ENCODE measurements at places on chromosomes 7 and 10. TPM values are rescaled to one million over a fixed set of nuclear protein-coding genes. Genes with fewer than 3 reads are reported as not detected.

The ATOH7 gene
- 0.19 TPM for total RNA-seq

The SPDYE8 gene
- total RNA-seq: not detected

The GPR26 gene
- total RNA-seq: 0.09 TPM

The PTPRE gene
- 15.8 TPM for total RNA-seq

The SCD gene
- total RNA-seq: 428 TPM

The FAM25A gene
- total RNA-seq: not detected

The SLC39A12 gene
- not detected for total RNA-seq

The LIPN gene
- total RNA-seq: not detected

The NEUROD6 gene
- not detected for total RNA-seq

The DNAJB12 gene
- 24.8 TPM for total RNA-seq

The RAMP3 gene
- not detected for total RNA-seq

The RBM20 gene
- total RNA-seq: 1.5 TPM

The ALOX5 gene
- 1.8 TPM for total RNA-seq

The LIPJ gene
- not detected for total RNA-seq

The FXYD4 gene
- total RNA-seq: not detected

The DEPP1 gene
- total RNA-seq: 8.0 TPM

- DNase-seq: no peak
Observed at GRCh38 chr7:137684776-137685175, 162.0 kb downstream of the DGKI start.

DNA sequence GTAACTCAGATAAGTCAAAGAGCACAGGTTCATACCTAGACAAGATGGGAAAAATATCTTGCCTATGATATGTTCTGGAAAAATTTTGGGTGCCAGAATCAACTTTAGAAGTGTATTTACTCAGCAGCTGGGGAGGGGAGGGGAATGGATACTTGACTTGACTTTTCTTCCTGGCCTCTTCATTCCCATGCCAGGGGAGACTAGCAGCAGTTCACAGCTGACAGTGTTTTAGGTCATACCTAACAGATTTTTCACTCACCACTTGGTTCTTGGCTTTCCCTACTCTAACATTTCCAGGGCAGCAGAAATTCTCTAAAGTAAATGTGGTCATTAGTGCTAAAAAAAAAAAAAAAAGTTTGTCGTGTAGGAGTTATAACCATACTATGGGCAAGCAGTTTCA is 46.3 kb downstream of the TAS2R16 start:
- DNase-seq: peak; percentile 8

- DNase-seq: no peak
Observed at GRCh38 chr7:133556048-133556447, 303.2 kb downstream of the EXOC4 start.

DNA sequence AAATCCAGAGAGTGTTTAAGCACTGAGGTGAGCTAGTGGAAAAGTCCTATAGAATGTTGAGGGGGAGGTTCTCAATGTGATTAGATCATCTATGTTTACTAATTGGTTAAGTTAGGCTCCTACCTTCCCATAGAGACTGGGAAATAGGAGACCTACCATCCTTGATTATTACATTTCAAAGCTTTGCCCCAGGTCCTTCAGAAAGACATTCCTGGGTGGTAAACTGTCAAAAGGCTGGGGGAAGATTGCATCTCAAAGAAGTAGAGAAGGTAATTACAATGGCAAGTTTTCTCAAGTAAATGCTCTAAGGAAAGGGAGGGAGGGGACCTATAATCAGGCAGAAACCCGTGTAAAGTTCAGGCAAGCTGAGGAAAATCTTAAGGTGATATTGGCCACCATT is 247.8 kb upstream of the SMIM30 start:
- no peak for DNase-seq

DNA sequence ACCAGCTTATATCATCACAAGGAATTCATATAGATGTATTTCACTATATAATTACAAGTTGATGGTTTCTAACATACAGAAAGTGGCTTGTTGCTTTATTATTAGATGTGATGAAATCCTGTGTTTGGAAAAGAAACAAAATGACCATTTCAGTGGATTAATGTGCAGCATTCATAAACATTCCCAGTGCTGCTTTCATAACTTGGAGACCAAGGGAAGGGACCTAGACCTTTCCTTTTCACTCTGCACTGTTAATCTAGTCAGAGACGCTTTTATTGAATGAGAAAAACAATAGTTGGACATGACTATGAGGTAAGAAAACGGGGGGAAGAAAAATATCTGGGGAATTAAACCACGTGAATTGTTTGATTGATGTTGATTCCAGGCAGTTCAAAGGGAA is 160.0 kb downstream of the HDAC9 start:
- DNase-seq: no peak

GRCh38 chr7:146926841-146927240 is 810.2 kb downstream of the CNTNAP2 start:
- DNase-seq: no peak

- DNase-seq: no peak
Observed at GRCh38 chr7:108016841-108017775, 14.1 kb upstream of the LAMB1 start.

DNA sequence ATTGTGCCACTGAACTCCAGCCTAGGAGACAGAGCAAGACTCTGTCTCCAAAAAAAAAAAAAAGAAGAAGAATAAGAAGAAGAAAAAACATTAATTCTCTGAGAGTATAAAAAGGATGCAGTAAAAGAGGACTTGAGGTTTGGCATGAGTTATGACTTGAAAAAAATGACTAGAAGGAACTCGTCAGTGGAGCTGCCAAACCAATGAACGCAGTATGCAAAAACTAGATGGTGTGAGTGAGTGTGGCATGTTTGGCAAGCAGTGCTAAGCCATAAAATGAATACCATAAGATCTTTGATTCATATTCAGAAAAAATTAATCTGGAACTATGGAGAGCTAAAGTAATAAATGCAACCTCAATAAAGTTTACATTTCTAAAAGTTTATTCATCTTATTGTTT is 68.6 kb upstream of the MEOX2 start:
- peak; percentile 69 for DNase-seq

DNA sequence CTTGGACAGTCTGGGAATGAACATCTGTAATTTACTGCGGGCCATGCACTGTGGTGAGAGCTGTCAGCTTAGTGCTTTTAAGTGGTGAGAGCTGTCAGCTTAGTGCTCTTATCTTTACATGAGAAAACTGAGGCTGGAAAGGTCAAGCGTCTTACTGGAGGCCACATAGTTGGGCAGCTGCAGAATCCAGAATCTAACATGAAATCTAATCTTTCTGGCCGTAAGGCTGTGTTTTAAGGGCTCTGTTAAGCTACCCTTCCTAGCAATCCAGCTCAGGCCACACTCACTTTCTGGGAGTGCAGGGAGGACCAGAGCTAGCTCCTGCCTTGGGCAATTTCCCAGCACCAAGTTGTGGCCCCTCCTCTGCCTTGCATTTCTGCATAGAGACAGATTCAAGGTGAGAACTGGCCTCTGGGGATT is 70.2 kb downstream of the SORCS3 start:
- DNase-seq: peak; percentile 8

GRCh38 chr7:98137134-98137825 is 30.6 kb downstream of the LMTK2 start:
- no peak for DNase-seq

DNA sequence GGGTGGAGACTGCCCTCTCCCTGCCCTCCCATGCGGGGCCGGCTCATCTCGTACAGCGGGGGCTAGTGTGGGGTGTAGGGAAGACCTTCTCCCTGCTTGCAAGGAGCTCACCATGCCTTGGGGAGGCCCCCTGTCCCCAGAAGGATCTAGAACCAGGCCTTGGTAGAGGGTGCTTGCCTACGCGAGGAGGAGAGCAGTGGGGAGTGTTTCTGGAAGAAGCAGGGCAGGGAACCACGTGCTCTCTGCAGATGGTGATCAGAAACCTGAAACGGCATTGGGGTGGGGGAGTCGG is 2.7 kb downstream of the MAFK start:
- no peak for DNase-seq

- DNase-seq: no peak
Observed at GRCh38 chr10:104899779-104900178, 258.7 kb downstream of the SORCS3 start.

DNA sequence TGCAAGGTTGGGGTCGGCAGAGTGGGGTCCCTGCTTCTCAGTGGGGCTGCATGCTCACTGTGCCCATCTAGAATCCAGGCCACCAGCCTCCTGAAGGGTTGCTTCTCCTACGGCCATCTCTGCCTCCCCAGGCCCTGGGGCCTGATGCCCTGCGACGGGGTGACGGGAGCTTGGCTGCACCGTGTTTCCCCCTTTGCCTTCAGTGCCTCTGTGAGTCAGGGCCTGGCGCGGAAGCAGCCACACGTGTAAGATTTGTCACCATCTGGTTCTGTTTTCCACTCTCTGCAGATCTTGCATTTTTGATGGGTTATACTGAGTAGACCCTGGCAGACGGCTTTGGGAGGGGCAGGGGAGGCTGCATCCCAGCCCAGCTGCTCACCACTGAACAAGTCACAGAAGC is 7.2 kb downstream of the ADAMTS14 start:
- peak; percentile 81 for DNase-seq

- DNase-seq: no peak
Observed at GRCh38 chr7:129375141-129375938, 58.9 kb upstream of the STRIP2 start.

- DNase-seq: peak; percentile 1
Observed at GRCh38 chr10:4982764-4983226, 19.6 kb downstream of the AKR1C1 start.

DNA sequence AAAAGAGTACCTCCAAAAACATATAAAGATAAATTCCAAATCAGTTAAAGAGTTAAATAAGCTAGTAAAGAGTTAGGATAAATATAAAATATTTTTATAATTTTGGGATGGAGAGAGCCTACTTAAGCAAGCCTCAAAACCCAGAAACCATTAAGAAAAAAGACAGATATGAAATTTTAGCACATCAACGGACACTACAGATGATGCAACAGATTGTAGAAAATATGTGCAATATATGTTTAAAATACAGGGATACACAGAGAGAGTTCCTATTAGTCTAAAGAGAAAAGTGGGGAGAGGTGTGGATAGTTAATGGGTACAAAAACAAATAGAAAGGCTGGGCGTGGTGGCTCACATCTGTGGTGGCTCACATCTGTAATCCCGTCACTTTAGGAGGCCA is 23.6 kb upstream of the USP54 start:
- DNase-seq: no peak

- peak; percentile 6 for DNase-seq
Observed at GRCh38 chr7:158587162-158588084, at the start of gene PTPRN2. Gene PTPRN2 (minus strand): TSS chr7:158587823.

DNA sequence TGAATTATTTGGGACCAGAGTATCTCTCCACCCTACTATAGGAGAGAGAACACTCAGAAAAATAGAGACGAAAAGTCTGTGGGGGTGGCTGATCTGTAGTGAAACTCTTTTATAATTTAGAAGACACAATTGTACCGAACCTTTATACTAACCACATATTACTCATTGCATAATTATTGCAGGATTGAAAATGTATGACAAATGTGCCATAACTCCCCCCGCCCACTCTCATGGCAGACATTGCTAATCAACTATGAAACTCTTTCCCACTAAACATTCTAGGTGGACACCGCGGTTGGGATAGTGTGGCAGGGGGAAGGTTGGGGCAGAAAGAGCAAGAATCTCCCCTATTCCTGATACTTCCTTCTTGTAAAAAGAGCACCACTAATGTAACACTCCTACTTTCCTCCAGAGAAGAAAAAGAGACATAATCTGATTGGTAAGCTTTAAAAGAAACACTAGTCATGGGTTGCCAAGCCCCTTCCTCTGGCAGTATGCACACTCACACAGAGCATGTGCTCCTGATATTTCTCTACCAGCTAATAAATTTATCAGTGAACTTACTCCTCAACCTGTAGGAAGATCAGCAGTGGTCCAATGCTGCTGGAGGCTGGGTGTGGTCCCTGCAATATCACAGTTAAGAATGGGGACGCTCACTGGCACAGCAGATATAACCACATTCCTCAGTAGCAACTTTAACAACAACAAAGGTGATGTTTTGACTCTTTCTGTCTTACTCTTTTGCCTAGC is 18.7 kb upstream of the ARID5B start:
- peak; percentile 82 for DNase-seq

- peak; percentile 85 for DNase-seq
Observed at GRCh38 chr7:116772423-116772863, 89.9 kb upstream of the CAPZA2 start.

DNA sequence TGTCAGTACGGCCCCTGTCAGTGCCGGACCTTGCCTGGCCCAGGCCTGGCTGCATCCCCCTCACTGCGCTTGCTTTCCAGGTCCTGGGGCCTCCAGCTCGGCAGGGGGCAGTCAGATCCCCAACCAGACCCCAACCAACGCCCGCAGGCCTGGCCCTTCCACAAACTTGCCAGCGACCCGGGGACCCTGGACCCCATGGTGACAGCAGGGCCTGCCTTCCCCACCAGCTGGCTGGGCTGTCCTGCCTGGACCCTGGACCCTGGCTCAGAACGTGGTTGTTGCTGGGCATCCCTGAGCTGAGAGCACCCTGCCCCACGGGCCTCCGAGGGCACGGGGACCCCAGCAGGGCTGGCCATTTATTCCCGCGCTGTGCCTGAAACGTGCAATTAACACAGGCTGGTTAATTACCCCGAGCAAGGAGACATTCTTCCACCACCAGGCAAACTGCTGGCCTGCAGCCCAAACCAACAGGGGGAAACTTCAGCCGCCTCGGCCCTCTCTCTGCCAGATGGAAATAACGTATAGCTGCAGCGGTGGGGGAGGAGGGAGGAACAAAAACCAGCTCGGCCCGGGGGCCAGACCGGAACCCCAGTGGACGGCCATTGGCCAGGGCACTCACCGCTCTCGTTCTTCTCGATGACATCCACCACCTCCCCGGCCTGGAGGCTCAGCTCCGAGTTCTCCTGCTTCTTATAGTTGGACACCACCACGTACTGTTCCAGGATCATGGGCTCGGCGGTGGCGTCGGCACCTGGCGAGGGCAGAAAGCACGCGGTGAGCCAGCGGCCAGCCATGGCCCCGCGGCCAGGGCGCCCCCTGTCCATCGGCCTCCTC is 167.1 kb downstream of the NEURL1 start:
- DNase-seq: no peak

DNA sequence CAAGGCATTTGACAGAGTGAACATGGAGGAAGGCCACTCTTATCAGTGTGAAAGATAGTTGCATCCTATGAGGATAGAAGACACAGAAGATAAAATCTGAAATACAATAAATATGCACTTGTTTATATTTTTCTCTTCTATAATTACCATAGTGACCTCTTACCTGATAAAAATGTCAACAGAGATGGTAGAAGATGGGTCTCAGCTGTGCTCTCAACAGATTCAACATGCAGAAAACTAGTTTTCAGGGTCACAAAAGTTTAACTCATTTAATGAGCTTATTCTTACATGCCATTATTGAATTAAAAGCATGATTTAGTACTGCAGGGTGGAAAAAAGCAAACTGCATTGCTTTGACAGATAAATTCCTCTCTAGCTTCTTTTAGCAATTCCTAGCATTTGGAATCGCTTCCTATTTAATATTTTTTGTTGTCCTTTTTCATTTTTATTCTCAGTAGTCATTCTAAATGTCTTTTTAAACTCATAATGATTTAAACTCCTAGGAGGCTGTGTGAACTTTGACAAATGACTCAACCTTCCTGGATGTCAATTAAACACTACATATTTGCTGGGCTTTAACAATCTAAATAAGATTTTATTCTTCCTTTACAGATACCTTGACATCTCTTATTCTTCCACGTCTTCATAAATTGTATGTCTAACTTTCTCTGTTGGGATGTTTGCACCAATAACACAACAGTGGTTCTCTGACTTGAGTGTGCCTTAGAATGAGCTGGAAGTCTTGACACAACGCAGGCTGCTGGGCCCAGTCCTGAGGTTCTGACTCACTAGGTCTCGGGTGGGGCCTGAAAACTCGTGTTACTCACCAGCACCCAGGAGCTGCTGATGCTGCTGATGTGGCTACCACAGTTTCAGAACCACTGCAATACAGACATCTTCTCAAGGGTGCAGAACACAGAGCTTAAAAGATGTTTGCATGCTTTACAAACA is 565.5 kb upstream of the IGFBP3 start:
- DNase-seq: peak; percentile 88
